ENCODE measurements at places on chromosomes 12 and 14.
A peak's percentile ranks its signal among the peaks of the same experiment; 100 is the strongest.

DNA sequence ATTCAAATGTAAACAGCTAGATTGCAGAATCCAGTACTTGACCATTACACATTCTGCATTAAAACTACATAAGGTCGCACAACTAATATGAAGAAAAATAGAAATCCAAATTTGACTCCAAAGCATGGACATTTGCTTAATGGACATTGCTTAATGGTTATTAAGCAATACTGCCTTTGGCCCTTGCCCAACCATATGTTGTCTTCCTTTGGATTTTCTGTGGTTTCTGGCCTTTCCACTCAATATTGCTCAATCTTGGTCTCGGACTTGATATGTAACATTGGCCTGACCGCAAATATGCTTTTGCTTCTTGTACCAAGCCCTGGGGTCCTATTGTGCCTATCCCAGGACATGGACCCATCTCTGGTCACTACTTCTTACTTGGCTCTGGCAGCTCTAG is 67.2 kb downstream of the PTPRR start:
- DNase-seq = no peak

DNA sequence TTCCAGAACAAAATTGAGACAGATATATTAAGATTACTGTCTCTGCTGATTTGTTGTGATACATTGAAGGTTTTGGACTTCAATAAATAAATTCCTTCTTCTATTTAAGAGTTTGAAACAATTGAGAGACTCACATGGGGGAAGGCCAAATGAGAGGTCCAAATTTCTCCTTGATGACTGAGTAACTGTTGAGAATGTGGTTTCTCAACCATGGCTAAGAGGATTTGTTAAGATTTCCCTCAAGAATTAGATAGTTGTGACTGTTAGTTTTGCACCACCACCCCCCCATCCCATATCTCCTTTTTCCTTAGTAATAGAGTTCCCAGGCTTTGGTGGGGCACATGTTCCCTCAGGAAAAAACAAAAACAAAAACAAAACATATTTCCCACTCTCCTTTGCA is 47.7 kb upstream of the IGF1 start:
- DNase-seq = no peak

DNA sequence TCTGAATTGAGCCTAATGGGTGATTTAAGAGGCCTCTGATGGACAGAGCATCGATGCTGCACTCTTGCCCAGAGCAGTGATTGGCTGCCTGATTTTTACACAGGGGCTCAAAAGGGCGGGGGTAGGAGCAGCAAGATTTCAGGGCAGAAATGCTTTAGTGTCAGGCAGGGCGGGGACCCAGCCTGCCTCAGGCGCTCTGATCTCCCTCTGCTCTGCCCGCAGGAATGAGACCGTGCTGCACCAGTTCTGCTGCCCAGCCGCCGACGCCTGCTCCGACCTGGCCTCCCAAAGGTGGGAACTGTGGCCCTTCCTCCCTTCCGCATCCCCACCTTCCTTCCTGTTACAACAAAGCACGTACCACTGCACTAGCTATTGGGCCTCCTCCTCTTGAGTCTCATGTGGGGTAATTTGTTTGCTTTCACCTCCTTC is 32.4 kb downstream of the IQSEC3 start:
- DNase-seq = no peak

- DNase-seq = peak; percentile 93
Measured at GRCh38 chr14:89669193-89669592, 252.2 kb upstream of the FOXN3 start.

- DNase-seq = no peak
Measured at GRCh38 chr12:108685469-108686260, 45.7 kb downstream of the CORO1C start.

- DNase-seq = no peak
Measured at GRCh38 chr14:40758076-40758475, 848.6 kb upstream of the LRFN5 start.

- no peak for DNase-seq
Measured at GRCh38 chr14:73022051-73022450, 4.9 kb downstream of the ZFYVE1 start.
